ENCODE measurements at places on chromosomes 3 and 15. TPM values are rescaled to one million over a fixed set of nuclear protein-coding genes. Genes with fewer than 3 reads are reported as not detected.

- DNase-seq: peak; percentile 99
These were observed 66.1 kb downstream of the SLC30A4 start for GRCh38 chr15:45456212-45457106.

GRCh38 chr15:85986741-85987140 is 92.9 kb upstream of the AGBL1 start:
- DNase-seq: no peak

The PLAAT1 gene
- total RNA-seq: 4.8 TPM

The C3orf38 gene
- total RNA-seq: 21.1 TPM

DNA sequence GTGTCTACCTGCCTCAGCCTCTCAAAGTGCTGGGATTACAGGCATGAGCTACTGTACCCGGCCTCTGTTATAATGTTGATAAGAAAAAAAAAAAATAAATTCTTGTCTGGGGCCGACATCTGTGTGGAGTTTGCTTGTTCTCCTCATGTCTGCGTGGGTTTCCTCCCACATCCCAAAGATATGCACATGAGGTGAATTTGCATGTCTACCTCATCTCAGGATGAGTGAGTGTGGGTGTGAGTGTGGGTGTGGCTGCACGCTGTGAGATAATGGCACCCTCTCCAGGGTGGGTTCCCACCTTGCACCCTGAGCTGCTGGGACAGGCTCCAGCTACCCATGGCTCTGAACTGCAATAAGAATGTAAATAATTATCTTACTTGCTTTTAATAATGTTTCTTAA is 25.9 kb upstream of the UACA start:
- no peak for DNase-seq

GRCh38 chr15:39786447-39787056 is 3.9 kb upstream of the FSIP1 start:
- DNase-seq: peak; percentile 67

DNA sequence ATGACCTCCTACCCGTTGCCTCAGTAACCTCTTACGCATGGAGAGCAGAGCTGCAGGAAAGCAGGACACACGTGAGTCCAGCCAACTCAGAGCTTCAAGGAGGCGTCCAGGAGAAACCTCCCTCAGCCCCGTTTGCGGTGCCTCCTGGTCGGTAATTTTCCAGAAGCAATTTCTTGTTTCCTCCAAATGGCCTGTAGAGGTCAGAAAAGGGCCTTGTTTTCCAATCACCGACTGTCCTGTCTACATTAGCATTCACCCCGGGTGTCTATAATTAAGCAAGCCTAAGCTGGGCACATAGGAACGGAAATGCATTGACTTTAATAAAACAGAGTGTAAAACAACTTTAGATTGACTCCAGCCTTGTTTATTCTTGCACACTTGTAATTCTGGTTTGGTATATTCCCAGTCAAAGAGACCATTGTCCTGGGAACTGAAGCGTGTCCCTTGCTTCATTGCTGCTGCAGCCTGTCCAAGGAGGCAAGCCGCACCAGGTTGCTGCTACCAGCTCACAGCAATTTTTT is 836.2 kb downstream of the AGBL1 start:
- peak; percentile 79 for DNase-seq

- peak; percentile 47 for DNase-seq
These were observed 161.3 kb upstream of the TLE3 start for GRCh38 chr15:70259028-70259424.

DNA sequence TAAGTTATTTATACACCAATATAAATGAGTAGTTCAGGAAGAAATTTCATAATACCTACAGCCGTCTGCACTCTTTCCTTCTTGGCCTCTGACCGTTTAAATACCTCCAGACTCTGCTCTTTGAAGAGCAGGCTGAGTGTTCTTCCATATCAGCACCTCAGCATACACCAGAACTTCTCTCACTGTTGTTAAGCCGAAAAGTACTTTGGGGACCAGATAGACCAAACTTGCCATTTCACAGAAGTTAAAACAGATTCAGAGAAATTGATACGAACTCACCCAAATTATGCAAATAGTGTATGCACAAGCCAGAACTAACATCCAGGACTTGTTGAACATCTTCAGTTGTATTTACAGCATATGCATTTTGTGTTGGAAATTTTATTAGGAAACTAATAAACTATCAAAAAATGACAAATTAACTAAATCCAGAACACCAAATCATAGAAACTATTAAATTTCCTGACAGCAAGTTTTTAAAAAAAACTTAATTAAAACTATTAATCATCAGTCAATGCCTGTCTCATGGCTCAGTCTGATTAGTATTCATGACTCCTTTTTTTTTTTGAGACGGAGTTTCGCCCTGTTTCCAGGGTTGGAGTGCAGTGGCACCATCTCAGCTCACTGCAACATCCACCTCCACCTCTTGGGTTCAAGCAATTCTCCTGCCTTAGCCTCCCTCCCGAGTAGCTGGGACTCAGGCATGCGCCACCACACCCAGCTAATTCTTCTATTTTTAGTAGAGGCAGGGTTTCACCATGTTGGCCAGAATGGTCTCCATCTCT is 24.1 kb downstream of the CGGBP1 start:
- DNase-seq: no peak

DNA sequence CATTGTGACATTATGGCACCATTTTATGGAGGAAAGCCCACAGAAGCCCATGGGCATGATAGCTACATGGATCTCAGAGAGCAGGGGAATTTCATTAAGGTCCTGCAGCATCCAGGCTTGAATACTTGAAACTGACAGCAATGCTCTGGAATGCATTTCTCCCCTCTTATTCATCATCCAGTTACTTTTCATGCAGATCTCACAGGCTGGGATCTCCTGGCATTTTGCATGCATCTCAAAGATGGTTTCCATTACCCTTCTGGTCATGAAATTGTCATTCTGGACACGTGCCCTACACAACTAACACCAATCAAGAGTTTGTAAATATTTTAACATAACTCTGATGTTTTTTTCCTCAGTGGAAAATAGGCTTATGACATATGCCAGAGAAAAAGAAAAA is 32.4 kb downstream of the VGLL3 start:
- peak; percentile 74 for DNase-seq

GRCh38 chr3:195030791-195031321 is 240.1 kb downstream of the XXYLT1 start:
- peak; percentile 96 for DNase-seq

GRCh38 chr3:10780922-10781321 is 35.1 kb upstream of the SLC6A11 start:
- DNase-seq: no peak

The TRPM1 gene
- 0.02 TPM for total RNA-seq

- no peak for DNase-seq
These were observed 57.6 kb downstream of the BOC start for GRCh38 chr3:113268942-113269341.

The HCN4 gene
- total RNA-seq: 0.17 TPM

GRCh38 chr3:51581524-51581923 is 43.0 kb downstream of the RAD54L2 start:
- DNase-seq: peak; percentile 5

DNA sequence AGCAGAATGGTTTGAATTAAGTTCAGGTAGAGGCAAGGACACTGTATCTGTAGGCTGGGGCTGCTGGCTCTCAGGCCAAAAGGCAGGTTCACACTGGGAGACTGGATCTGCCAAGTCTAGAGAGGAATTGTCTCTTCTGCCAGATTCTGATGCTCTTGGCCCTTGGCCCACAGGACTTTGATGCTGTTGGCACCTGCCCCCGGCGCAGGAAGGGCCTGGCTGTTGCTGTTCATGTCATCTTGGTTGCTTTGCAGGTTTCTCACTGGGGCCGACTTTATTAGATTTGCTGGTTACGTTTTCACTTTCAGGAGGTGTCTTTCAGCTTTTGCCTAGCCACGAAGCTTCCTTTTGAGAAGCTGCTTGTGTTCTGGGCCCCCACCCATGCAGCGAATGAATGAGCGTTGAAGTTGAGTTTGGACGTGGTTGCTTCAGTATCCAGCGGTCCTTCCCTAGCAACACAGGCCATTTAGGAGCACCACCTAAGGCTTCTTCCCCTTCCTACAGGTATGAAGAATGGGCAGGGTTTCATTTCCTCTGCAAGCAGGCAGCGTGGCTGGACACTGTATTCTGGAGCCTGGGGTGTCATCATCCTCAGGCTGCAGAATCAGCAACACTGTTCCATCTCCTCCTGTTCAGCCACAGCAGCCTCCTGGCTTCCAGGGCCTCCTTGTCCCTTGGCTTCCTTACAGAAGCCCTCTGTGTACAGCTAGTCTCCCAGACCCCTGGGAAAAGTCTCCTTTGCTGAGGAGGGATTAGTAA is 65.6 kb upstream of the PRR23C start:
- DNase-seq: no peak

GRCh38 chr15:66895794-66896453 is 169.5 kb upstream of the SMAD3 start:
- no peak for DNase-seq

GRCh38 chr15:88269356-88270062 is 13.0 kb upstream of the NTRK3 start:
- DNase-seq: no peak

GRCh38 chr3:108124337-108125152 is 33.7 kb upstream of the CD47 start:
- no peak for DNase-seq

GRCh38 chr3:2655229-2655701 is 454.9 kb downstream of the IL5RA start:
- no peak for DNase-seq

The RLBP1 gene
- not detected for total RNA-seq

The CLEC3B gene
- not detected for total RNA-seq

The SUSD5 gene
- 0.98 TPM for total RNA-seq

DNA sequence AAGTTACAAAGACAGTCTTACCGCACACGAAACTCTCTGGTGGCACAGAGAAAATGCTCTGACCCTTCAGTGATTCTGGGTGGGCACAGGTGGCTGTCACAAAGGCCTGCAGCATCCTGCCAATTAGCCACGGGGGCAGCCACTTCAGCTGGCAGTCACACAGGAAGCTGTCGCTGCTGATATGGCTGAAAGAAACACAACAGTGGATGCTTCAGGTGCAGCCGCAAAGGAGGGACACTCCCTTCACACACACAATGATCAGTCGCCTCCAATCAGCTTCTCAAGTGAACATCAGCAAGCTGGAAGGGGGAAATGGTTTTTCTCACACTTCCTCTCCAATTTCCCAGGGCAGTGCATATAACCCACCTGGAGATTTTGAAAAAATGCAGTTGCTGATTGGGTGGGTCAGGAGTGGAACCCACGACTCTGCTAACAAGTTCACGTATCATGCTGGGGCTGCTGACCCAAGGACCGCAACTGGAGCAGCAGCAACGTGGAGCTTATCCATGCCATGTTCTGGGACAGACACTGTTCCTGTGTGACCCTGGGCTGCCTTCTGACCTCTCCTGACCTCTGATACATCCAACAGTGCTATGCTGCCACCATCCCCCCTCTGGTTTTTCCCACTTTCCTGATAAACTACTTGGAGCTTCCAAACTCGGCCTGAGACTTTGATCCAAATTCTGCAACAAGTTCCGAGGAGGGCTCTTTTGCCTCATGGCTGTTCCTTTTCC is 106.6 kb downstream of the LRIG1 start:
- DNase-seq: no peak

- DNase-seq: no peak
These were observed 85.0 kb upstream of the PLXNA1 start for GRCh38 chr3:126897943-126898342.

The TMEM45A gene
- 41.0 TPM for total RNA-seq

The RAD54L2 gene
- total RNA-seq: 5.8 TPM
